ENCODE measurements at places on chromosomes 7 and 10.

DNA sequence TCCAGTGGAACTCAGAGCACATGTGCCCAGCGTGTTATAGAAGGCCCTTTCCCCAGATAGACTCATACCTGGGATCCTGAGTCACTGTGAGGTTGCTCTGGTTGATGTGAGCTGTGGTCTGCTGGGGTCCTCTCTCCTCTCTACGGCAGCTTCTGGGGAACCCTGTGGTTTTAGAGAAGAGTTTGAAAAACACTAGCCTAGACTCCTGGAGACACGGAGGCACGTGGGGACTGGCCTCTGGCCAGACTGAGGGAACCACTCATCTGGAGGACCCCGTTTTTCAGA, 10.3 kb downstream of the ZNF775 start:
- no peak for DNase-seq

DNA sequence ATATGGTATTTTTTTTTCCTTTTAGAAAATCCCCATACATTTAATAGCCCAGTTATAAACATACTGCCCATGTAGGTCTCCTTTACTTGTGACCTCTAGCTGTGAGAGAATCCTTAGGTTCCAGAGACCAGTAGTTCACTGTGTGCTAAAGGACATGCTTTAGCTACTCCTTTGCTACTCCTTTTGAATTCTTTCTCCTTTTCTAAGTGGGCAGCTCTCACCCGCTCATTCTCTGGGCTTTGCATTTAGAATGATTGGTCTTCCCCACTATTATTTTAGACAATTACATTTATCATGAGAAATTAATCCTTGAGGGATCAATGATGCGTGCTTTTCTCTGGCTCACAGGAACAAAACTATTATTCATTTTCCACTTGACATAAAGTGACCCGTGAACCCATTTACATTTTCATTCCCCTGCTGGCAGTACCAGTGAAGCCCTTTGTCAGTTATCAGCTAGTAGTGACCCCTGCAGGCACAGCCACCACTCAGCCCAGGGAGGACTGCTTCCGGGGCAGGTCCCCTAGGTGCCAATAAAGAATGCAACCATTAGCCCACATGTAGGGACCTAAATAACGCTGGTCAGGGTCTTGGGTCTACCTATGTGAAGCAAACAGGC, 844.3 kb downstream of the CNTNAP2 start:
- no peak for DNase-seq

- no peak for DNase-seq
Observed at GRCh38 chr7:68833422-68833821, 764.9 kb upstream of the AUTS2 start.

GRCh38 chr7:79876848-79877252, 257.8 kb upstream of the GNAI1 start:
- DNase-seq, result no peak

- DNase-seq, result no peak
Observed at GRCh38 chr10:19892270-19892669, 76.0 kb downstream of the PLXDC2 start.

DNA sequence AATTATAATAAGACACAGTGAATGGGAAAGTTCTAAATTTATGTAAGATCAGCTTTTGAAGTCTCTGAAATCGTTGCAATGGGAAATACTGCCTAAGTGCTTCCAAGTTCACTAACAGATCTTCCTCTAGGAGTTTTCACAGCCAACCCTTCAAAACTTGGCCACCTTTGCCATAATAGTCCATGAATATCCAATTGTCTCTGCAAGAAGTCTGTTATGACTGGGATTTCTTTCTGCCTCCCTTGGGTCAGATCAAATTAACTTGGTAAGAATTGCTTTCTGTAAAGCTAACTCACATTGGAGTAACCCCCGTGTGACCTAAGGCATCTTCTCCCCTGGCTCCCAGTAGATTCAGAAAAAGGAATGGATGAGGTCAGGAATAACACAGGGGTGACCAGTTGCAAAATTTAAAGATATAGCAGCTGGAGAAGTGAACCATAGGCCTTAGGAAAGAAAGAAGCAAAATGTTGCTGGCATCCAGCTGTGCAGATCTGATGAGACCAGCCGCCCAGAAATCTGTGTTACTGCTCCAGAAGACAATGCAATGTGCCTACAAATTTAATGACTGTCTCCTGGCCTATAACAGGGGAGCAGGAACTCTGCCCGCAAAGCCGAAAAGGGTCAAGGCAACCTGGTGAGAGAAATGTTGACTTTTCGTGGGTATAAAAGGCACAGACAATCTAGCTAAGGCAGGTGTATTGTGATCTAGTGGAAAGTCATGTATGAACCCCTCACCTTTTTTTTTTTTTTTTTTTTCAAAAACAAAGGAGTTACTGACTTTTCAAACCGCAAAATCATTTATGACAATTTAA, 7.5 kb upstream of the OPTN start:
- no peak for DNase-seq
